ENCODE measurements at places on chromosomes 5 and 9.

DNA sequence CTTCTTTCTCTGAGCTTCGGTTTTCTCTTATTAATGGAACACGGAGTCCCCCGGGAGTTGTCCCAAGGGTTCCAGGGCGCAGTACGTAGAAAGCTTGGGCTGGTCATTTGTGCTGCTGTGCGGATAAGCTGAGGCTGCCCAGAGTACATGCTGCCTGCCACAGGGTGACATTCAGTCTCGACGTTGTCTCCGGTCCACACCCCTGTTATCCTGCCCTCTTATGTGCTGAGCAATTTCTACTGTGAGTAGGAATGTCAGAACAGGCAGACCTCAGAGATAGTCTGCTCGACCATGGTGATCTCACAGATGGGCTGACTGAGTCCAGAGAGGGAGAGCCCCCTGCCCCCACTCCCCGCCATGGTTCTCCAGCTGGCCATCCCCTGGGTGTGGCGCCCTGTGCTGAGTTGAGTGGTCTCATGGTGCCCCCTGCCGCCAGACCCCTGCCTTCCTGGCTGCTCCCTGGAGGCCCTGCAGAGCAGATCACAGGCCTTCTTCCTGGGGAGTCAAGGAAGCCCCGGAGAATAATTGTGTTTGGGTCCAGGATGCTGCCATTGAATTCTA, 124.0 kb downstream of the RGS3 start:
- peak; percentile 76 for DNase-seq

GRCh38 chr5:67209141-67209771, 12.7 kb upstream of the CD180 start:
- peak; percentile 71 for DNase-seq

GRCh38 chr5:158958021-158958994, 141.4 kb downstream of the EBF1 start:
- DNase-seq: no peak

GRCh38 chr5:170642066-170642735, 138.4 kb downstream of the KCNIP1 start:
- DNase-seq: no peak

GRCh38 chr5:171390883-171391677, 3.4 kb downstream of the NPM1 start:
- no peak for DNase-seq

DNA sequence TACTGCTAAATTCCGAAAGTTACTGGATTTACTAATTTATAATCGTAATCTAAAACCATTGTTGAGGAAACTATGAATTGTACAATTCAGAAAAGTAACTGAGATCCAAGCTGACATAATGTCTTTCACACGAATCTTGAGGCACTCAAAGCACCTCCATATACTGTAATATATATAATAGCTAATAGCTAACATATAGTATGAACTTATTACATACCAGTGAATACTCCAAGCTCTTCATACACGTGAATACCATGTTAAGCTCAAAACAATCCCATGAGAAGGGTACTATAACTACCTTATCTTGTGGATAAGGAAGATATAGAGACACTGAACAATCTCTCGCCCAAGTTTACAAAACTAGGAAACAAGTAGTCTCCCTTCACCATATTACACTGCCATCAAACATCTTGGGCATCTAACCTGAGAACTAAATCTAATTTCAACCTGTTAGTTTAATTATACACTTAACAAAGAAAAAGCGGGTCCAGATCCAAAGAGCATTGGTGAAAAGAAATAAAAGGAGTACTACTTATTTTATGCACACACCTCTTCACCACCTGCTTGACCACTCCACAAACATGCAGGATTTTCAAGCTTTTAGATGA, 1.0 kb downstream of the NUDCD2 start:
- peak; percentile 45 for DNase-seq

DNA sequence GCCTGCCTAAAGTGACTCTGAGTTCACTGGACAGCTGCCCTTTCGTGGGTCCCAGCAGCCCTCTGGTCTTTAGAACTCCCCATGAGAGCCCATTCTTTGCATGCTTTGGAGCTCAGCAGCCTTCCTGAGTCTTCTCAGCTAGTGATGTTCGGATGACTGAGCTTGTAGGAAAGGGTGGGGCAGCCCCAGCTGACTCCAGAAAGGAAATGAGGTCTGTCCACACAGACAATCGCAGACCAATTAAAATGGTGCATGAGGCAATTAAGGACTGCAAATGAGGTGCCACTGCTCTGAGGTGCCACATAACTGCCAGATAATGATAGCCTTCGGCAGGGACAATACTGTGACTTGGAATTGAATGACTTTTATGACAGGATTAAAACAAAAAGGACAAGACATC, 25.4 kb upstream of the TOMM5 start:
- DNase-seq: no peak

DNA sequence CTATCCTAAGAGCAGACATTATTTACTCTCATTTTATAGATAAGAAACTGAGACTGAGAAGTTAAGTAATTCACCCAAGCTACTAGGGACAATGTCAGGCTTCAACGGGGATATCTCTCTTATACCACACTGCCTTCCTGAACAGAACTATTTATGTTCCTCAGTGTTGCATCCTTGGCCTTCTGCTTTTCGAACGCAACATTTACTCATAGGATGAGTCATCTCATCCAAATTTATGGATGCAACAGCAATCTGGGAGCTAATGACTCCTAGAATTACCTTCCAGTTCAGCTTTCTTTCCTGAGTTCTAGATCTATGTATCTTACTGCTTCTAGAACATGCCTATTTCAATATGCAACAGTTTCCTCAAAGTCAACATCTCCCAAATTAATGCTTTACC, 103.6 kb upstream of the PAM start:
- no peak for DNase-seq

DNA sequence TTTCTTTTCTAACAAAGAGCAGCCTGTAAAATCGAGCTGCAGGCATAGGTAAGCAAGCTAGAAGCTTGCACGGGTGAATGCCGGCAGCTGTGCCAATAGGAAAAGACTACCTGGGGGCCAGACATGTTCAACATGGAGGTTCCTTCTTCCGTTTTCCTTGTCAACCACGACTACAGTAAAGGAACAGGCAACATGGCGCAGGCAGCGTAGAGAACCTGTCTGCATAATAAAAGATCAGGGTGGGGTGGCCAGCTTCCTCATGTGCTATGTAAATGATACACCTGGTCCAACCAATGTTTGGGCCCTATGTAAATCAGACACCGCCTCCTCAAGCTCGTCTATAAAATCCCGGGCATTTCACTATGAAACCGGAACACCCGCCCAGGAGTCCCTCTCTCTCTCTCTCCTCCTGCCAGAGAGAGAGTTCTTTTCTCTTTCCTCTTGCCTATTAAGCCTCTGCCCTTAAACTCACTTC, 103.8 kb upstream of the LIFR start:
- DNase-seq: no peak

- no peak for DNase-seq
Measured at GRCh38 chr9:71331603-71332002, 210.2 kb upstream of the TRPM3 start.

DNA sequence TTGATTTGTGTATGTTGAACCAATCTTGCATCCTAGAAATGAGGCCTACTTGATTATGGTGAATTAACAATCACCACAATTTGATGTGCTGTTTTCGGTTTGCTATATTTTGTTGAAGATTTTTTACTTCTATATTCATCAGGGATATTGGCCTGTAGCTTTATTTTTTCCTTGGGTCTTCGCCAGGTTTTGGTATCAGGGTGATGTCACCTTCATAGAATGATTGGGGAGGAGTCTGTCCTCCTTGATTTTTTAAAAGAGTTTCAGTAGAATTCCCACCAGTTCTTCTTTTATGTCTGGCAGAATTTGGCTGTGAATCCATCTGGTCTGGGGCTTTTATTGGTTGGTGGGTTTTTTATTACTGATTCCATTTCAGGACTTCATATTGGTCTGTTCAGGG, 115.2 kb downstream of the CPLANE1 start:
- DNase-seq: no peak

DNA sequence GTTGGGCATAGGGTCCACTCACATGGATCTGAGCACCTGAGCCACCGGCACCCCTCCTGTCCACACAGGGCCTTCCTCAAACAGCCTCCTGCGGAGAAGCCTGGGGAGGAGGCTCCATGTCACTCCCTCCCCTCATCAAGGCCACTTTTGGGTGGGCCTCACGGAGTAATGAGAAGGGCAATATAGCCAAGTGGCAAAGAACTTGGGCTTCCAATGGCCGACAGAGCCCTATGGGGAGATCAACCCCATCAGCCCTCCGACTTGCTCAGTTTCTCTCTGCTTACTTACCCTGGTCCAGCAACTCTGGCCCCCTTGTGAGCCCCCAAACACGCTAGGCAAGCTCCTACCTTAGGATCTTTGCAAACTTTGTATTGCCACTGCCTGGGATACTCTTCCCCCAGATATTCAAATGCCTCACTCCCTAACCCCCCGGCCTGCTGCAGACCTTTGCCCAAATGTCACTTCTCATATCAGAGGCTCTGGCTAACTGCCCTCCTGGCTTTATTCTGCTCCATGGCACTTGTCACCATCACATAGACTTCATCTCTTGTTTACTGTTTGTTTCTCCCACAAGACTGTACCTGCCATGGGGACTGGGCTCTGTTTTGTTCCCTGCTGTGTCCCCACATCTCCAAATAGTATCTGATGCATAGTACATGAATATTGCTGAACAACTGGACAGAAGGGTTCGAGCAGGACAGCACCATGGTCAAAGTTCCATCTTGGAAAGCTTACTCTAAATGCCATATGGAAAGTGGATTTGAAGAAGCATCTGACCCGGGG, 220.8 kb downstream of the FSTL4 start:
- no peak for DNase-seq

DNA sequence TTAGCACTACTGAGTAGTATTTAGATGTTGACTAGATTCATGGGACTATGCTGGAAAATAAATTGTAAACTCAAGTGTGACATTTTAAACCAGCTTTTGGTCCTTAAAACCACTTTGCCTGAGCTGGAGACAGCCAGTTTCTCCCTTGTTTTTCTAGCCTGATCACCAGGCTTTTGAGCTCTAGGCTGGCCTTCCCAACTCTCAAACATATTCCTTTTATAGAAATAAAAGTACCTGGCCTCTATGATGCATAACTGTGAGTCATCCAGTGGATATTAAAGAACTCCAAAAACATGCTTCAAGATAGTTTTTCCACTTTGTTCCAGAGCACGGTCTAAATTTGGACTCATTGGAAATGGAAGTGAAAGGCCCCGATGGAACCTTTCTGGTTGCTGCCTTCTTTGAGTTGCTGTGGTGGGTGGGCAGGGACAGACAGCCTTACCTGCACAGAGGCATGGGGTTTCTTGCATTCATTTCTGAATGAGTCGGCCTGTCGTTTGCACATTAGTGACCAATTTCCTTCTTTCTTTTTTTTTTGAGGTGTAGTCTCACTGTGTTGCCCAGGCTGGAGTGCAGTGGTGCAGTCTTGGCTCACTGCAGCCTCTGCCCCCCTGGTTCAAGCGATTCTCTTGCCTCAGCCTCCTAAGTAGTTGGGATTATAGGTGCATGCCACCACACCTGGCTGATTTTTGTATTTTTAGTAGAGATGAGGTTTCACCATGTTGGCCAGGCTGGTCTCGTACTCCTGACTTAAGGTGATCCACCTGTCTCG, 43.1 kb downstream of the TRIO start:
- no peak for DNase-seq

- DNase-seq: no peak
Measured at GRCh38 chr9:8850914-8851313, 1051.3 kb upstream of the DMAC1 start.

DNA sequence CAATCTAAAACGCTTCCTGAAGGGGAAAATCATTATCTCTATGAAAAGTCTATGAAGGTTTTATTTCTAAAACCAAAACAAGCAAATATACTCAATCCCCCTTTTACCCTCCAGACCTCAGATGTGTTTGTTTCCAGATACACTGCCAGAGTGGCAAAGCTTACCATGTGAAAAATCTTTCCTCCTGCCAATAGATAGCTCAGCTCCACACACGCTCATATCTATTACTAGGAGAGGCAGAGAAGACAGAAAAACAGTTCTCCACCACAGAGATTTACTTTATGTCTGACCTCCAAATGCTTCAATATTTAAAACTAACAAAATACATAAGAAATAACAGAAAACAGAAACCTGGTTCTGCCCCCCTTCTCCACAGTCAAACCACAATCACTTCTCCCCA, 7.0 kb downstream of the IRX2 start:
- DNase-seq: no peak

GRCh38 chr5:52648726-52649125, 139.0 kb upstream of the ITGA1 start:
- DNase-seq: no peak

DNA sequence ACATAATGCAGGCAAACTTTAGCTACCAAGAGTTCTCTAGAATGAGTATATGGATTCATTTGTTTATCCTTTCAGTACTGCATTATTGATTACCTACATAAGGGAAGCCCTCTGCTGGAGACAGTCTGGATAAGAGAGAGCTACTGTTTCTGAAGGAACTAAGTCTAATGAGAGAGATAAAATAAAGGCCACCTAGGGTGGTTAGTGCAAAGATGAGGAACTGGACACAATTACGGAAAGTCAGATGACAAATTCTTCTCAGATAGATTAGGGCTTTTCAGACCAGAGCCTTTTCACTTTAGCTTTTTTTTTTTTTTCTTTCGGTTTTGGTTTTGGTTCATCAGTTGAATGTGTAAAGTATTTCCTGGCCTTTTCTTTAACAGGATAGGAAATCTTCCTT, 31.3 kb downstream of the ISOC1 start:
- no peak for DNase-seq

GRCh38 chr9:127550751-127551150, 61.3 kb upstream of the STXBP1 start:
- DNase-seq: no peak

DNA sequence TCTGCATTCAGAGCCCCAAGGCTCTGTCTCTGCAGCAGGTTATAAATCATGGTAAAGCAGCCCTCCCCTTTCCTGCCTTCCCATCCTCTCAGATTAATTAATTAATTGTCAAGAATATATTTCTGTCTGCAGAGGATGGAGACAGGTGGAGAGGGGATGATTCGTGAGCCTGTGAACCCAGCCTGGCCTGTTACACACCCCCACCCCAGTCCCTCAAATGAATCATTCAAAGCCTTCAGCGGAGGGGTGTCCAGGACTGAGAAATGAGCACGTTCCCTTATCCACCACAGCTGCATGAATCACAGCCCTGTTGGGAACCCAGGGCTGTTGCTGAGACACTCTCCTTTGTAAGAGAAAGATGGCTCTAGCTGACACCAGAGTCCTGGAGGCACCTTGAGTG, 56.0 kb downstream of the NIPAL4 start:
- DNase-seq: no peak

DNA sequence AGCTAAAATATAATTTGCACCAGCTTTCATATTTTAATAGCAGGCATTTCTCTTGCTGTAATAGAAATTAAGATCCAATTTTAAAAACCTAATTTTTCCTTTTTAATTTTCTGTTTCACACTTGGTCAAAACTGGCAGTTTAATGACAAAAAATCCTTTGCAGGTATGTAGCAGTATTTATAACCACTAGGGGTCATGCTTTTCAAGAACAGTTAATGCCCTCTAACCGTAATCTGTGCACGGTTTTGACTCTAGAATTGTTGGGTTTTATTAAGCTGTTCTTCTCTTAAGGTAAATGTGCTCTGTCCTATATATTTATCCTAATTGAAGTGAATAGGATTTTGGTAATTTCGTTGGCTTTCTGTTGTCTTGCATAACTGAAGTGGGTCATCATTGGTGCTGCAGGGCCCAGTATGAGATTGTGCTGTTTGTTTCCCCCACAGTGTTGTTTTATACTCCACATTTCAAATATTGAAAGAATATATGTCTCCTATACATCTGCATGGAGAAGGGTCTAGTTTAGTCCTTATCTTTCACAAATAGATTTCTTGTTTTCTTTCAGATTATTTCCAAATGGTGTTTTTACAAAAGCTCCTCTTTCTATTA, 107.4 kb downstream of the SCAMP1 start:
- DNase-seq: peak; percentile 53
